ENCODE measurements at places on chromosomes 6 and 20.

DNA sequence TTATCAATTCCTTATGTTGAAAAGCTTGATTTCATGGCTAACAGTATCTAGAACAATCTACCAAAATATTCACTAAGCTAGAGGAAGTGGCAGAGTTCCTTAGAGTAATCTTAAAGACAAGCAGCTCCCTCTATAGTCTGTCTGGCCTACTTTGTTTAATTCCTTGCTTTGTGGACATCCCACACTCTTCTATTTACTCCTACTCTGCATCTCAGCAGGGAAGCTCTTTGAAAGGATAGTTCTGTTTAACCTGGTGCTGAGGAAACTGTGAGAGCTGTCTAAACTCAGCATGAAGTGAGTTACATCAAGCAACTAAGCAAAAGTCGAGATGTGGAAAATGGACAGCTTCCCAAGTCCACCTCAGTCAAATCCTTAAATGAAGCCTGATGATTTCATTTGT is 4.3 kb downstream of the REV3L start:
- peak; percentile 79 for DNase-seq

GRCh38 chr6:106066989-106067388 is 19.1 kb upstream of the PRDM1 start:
- no peak for DNase-seq

GRCh38 chr20:44433751-44434538 is 41.7 kb upstream of the TTPAL start:
- no peak for DNase-seq

- DNase-seq: no peak
These were observed 207.4 kb downstream of the FNDC1 start for GRCh38 chr6:159376516-159377158.

DNA sequence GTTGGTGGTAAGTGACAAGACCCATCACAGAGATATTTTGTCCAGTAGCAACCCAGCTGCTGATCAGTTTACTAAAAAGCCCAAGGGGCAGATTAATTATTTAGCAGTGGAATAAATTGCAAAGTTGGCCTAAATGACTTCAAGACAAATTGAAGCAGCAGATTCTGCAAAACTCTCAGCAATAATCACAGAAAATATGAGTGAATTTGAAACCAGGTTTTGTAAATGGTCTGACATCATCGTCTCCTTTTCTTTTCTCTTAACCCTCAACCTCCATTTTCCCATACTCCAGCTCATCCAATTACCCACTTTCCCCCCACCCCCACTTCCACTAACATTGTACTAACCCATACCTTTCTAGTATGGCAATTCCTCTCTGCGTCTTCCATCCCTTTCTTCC is 11.3 kb upstream of the PTPRK start:
- no peak for DNase-seq

DNA sequence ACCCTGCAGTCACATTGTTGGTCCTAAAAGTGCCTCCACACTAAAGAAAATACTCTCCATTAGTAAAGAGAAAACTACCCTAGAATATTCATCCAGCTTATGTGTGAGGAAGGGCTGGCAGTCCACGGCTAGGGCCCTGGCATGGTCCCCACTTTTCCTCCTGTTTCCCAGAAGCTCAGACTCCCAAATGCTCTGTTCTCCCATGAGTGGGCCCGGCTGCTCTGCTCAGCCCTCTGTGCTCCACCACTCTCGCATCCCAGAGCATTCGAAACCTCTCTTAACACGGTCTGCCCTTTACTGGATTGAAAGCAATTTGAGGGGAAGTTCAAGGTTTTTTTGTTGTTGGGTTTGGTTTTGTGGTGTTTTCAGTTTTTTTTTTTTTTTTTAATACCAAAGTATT is 61.8 kb downstream of the APCDD1L start:
- no peak for DNase-seq

- no peak for DNase-seq
These were observed 372.9 kb downstream of the DOK5 start for GRCh38 chr20:54848262-54848661.

All from NCI-H2081 (cell line).